Naive thymus-derived CD8-positive, alpha-beta T cell (primary cell): ENCODE measurements at places on chromosomes 4 and X.

GRCh38 chr4:174690665-174691064, 138.4 kb downstream of the GLRA3 start:
- no peak for DNase-seq

- DNase-seq = no peak
Observed at GRCh38 chr4:157895205-157895604, 277.6 kb downstream of the GASK1B start.

DNA sequence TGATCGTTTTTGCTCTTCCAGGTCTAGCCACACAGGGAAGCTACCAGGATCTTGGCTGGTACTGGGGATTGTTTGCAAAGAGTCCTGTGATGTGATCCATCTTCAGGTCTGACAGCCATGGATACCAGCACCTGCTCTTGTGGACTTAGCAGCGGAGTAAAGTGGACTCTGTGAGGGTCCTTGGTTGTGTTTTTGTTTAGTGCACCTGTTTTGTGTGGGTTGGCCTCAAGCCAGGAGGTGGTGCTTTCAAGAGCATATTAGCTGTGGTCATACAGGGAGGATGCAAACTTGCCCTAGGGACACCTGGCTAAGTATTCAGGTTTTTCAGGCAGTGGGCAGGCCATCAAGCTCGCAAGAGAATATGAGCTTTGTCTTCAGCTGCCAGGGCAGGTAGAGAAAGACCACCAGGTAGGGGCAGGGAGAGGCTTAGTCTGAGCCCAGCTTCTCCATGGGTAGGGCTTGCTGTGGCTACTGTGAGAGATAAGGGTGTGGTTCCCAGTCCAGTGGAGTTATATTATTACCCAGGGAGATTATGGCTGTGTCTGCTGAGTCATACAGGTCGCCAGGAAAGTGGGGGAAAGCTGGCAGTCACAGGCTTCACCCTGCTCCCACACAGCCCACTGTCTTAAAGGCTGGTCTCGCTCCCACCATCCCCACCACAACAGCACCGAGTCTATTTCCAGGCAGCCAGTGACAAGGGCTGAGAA, 293.7 kb downstream of the PCDH18 start:
- DNase-seq = no peak

- DNase-seq = no peak
Observed at GRCh38 chrX:118350221-118350620, 4.3 kb downstream of the WDR44 start.

DNA sequence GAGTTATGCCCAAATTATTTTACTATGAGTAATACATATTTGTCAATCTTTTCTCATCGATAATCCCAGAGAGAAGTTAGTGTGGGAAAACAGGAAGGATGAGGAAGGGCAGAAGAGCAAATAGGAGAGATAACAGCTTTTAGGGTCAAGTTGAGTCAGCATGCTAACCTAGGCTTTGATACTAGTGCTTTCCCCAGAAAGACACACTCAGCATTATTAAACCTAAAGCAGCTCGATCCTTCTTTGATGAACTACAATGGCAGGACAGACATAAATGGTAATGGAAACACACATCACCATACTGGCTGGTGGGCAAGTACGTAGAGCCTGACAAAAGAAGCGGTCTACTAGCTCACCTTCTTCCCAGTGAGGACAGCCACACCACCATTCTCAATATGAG, 20.5 kb downstream of the AIFM1 start:
- DNase-seq = no peak

DNA sequence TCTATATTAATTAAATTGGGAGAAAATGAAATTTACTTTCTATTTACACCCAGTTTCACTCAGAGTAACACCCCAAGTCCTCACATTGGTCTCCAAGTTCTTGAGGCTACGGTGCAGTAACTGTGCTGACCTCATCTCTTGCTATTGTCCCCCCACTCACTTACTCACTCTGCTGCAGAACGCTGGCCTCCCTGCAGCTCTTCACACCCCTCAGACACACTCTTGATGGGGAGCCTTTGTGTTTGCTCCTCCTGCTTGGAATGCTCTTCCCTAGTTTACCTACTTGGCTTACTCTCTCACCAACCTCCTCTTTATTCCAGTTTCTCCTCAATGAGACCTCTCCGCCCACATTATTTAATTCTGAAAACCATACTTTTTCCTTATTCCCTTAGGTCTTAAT, 22.2 kb upstream of the SPARCL1 start:
- no peak for DNase-seq

GRCh38 chr4:182880387-182881356, 36.5 kb downstream of the DCTD start:
- no peak for DNase-seq

- no peak for DNase-seq
Observed at GRCh38 chr4:108742451-108743420, 20.1 kb downstream of the ETNPPL start.

- DNase-seq = no peak
Observed at GRCh38 chrX:81241753-81242152, 39.9 kb downstream of the SH3BGRL start.

DNA sequence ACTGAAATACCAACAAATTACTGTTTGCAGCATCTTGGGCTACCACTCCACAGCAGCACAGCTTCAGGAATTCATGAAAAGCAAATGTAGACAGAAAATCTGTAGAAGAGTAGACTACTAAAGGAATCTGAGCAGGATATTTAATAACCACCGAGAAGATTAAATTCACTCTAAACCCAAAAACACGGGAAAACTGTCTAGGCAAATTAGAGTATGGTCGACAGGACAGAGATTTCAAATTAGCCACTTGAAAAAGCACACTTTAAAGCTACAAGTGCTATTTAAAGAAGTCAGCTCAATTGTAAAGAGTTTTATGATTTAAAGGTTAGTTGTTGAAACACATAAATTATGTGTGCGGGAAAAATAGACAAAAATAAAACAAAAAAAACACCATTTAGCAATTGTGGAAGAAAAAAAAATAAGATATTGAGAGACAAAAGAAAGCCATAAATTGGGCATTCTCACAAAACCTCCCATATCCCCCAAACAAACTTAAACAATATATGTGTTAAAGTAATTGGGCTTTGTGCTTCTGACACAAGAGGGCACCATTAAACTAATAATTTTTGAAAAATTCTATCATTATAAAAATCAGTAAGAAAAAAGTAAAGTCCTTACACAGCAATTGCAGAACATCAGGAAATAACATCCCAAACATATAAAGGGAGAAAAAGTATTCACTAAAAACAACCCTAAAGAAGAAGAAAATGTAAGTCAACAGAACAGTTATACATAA, 880.8 kb downstream of the TECRL start:
- DNase-seq = no peak

DNA sequence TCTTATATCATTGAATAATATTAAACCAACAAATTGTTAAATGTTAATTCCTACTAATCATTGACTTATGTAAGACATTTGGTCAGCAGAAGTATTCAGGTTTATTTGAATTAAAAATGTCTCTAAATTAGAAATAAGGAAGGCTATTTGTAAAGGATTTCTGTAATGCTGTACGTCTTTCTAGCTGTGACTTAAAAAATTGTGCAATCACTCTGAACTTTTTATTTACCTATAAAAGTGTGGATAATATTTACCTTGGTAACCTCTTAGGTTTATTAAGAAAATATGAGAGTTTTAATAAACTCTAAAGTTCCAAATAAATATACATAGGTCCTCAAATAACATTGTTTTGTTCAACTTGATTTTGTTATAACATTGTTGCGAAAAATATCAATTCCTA, 76.9 kb downstream of the SLC30A9 start:
- no peak for DNase-seq

- no peak for DNase-seq
Observed at GRCh38 chr4:81136161-81136905, 78.7 kb downstream of the PRKG2 start.

GRCh38 chr4:110900213-110900769, 277.4 kb upstream of the PITX2 start:
- DNase-seq = no peak

GRCh38 chr4:108087293-108087967, 81.3 kb downstream of the LEF1 start:
- no peak for DNase-seq

GRCh38 chr4:101393256-101393655, 45.9 kb upstream of the PPP3CA start:
- no peak for DNase-seq

DNA sequence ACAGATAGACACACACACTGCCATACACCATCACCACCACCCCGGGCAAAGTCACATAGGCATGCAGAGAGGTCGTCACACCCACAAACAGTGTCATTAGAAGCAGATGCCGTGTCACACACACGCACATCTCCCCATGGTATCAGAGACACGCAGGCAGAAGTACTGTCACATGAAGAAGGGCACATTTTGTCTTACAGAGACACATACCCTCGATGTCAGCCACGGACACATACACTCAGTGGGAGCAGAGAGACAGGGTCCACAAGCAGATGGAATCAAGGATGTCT, 3.3 kb downstream of the NALF2 start:
- no peak for DNase-seq

DNA sequence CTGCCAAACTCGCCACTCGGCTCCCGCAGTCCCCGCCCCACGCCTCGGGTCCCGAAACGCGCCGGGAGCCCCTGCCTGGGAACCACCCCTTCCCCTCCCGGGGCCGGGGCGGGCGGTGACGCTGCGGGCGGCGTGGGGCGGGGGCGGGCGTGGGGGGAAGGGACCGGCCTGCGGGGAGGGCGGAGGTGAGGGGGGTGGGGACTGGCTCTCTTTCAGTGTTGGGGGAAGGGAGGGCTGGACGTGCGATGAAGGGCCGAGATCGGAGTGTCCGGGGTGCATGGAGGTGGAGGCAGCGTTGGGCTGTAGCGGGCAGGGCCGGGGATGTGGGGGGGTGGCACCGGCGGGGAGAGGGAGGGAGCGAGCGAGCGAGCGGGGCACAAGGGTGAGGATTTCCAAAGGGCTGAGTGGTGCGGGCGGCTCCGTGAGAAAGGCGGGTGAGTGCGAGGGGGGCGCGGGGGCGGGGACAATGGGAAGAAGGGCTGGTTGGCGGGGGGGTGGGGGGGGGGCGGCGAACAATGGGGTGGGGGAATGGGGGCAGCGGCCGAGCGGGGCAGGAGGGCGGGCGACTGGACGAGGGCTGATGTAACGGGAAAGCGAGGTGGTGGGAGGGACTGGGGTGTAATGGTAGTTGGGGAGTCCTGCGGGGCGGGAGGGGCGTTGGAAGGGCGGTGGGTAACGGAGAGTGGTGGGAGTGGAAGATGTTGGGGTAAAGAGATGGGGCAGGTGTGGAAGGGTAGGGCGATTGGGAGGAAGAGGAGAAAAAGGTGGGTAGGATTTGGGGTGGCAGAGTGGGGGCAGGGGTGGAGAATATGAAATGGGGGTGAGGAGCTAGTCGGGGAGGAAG, 578 bp downstream of the DCUN1D4 start:
- DNase-seq = no peak

DNA sequence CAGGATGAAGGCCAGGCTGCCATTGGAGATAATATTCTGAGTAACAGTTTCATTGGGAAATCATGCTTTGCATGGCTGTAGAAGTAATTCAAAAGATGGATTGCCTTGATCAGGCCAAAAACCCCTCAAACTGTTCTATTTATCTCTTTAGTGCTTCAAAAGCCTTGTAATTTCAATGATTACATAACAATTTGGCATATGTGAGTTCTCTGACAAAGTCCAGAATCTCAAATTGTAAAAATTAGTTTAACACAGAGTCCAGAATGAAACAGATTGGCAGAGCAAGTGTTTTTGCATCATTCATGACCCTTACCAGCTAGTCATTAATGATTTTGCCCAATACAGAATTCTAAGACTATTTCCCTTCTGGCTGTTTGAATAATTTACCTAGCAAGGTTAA, 347.3 kb downstream of the SPRY1 start:
- no peak for DNase-seq

DNA sequence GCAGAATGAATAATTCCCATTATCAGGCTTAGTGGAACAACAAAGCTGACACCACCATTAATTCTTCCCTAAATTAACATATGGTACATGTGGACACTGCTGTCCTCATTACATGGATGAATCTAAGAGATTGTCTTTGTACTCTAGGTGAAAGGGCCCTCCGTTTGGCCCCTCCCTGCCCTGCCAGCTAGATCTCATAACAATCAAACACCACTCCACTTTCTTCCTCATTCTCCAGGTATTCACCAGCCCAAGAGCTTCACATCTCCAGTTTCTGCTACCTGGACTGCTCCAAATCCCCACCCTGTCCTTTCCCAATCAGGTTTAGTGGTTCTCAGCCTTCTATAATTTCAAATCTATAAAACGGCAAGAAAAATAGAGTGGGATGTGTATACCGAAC, 3.8 kb downstream of the HSD17B11 start:
- DNase-seq = no peak

- DNase-seq = no peak
Observed at GRCh38 chrX:48507246-48507645, 1.5 kb upstream of the PORCN start.

DNA sequence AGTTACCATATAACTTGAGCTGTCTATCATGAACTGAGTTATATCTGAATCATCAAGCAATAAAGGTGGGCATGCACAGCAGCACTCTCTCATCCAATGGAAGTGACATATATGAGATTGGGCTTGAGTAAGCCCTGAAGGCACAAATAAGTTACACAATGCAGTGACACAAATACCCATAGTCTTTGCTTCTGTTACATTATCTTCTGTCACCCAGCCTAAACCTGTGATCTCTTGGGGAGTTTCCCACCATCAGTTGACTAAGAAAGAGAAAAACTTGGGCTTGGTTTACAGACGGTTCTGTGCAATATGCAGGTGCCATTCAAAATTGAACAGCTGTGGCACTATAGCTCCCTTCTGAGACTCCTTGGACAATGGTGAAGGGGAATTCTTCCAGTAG, 138.8 kb upstream of the IL15 start:
- no peak for DNase-seq

GRCh38 chrX:155767051-155767875, 113.9 kb upstream of the VAMP7 start:
- peak; percentile 1 for DNase-seq

- DNase-seq = no peak
Observed at GRCh38 chr4:159178979-159179969, 76.4 kb downstream of the RAPGEF2 start.

DNA sequence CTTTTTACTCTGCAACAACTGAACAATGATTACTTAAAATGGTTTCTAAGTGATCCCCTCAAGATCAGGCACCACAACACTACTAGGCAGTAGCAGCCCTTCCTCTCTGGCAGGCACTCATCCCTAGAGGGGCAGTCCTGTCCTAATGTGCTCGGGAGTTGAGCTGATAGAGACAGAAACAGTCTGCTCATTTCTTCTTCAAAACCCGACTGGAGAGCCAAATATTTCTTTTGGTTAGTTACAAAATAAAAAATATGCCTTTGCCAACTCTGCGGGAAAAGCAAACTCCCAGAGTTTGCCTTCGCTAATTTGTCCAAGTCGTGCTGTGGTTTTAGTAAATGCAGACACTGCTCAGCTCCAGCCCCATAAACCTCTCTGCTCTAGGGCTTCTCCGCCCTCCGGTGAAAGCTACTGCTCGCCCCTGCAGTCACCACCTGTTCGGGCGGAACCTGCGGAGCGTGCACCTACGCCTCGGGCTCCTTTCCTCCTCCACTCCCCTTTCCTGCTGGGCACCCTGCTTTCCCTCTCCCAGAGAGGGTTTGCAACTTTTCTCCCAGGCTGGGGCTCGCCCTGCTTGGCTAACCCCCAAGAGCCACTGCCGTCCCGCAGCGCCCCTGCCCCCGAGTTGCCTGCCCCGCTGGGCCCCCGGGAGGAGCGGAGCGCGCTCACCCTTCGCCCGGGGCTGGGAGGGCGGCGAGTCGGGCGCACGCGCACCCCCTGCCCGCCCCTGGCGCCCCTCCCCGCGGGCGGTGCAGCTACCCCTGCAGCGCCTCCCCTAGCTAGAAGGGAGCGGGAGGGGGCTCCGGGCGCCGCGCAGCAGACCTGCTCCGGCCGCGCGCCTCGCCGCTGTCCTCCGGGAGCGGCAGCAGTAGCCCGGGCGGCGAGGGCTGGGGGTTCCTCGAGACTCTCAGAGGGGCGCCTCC, at the start of gene NPNT:
TSS of gene NPNT (plus strand) at position 812 of the 923 bp plus-strand sequence. CDS start 182 bp downstream, outside the sequence.
- DNase-seq = no peak

GRCh38 chrX:65148232-65148631, 172.0 kb upstream of the ZC4H2 start:
- no peak for DNase-seq
